Mesothelial cell of epicardium (in vitro differentiated cells): ENCODE measurements at places on chromosomes 3 and 15.

DNA sequence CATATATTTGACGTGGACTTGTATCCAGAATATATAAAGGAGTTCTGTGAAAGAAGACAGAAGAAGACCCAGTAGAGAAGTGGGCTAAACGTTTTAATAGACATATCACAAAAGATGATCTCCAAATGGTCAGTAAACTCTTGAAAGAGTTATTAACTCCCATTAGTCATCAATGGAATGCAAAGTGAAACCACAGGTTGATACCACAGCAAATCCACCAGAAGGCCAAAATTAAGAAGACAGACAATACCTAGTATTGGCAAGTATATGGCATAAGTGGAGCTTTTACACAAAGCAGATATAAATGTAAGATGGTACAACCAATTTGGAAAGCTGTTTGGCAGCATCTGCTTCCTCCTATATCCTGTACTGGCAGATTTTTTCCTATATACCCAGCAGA is 6.0 kb downstream of the SPATA16 start:
- H3K4me3 ChIP-seq, result no peak overlapping the region
- no peaks in the 10 kb centered on the region for H3K36me3 ChIP-seq
- no peaks in the 10 kb centered on the region for H3K4me1 ChIP-seq
- no peaks in the 10 kb centered on the region for H3K27me3 ChIP-seq
- DNase-seq, result no peak
- no peak overlapping the region for H3K27ac ChIP-seq

DNA sequence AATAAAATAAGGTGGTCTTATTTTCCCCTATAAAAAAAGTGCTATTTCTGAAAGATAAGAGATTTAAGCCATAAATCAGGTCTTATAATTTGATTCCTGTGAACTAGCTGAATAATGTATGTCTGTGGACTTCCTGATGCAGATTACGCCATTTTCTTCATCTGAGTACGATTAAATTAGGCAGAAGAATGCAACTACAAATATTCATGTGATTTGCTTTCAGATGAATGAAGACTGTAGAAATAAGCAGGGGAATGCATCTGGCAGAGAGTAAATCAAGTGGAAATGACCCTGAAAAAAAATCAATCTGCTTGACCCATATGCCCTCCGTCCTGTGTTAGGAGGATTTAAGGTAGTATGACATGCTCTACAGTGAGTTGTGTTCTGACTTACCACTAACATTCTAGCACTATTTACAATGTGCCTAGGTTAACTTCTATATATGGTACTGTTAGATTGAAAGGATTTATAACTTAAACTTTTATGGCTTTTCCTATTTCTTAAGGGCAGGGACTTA is 14.7 kb downstream of the BNIP2 start:
- H3K27ac ChIP-seq, result no peak overlapping the region
- H3K4me1 ChIP-seq, result no peaks in the 10 kb centered on the region
- no peaks in the 10 kb centered on the region for H3K27me3 ChIP-seq
- peaks cover 53% of the 10 kb centered on the region for H3K36me3 ChIP-seq

DNA sequence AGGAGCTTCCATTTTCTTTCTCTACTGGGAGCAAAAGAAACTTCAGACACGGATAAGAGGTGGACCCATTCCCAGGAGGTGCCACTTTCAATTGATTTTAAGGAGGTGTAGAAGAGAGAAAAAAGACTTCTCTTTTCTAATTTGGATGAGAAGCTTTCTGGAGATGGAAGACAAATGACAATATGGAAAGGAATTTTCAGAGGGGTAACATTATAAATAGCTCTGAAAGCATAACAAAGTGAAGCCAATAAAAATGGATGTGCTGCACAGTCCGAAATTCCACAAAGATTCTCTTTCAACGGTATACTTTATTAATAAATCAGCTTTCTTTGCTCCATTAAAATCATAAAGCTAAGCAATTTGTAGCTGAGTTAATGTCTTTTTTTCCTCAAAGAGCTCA is 607.2 kb upstream of the MDFIC2 start:
- H3K36me3 ChIP-seq, result peaks cover 3% of the 10 kb centered on the region
- DNase-seq, result no peak
- peak overlapping the region; percentile 85 for H3K27ac ChIP-seq
- no peaks in the 10 kb centered on the region for H3K27me3 ChIP-seq
- H3K4me1 ChIP-seq, result peaks cover 39% of the 10 kb centered on the region
- H3K4me3 ChIP-seq, result no peak overlapping the region

GRCh38 chr3:23051240-23052140 is 151.6 kb upstream of the UBE2E2 start:
- H3K4me3 ChIP-seq, result no peak overlapping the region
- H3K27me3 ChIP-seq, result no peaks in the 10 kb centered on the region
- no peak for DNase-seq
- H3K27ac ChIP-seq, result no peak overlapping the region
- peaks cover 3% of the 10 kb centered on the region for H3K36me3 ChIP-seq

GRCh38 chr3:16417945-16418739 is 95.4 kb downstream of the RFTN1 start:
- no peaks in the 10 kb centered on the region for H3K36me3 ChIP-seq
- peaks cover 7% of the 10 kb centered on the region for H3K4me1 ChIP-seq
- H3K27me3 ChIP-seq, result peaks cover 18% of the 10 kb centered on the region
- no peak for DNase-seq

DNA sequence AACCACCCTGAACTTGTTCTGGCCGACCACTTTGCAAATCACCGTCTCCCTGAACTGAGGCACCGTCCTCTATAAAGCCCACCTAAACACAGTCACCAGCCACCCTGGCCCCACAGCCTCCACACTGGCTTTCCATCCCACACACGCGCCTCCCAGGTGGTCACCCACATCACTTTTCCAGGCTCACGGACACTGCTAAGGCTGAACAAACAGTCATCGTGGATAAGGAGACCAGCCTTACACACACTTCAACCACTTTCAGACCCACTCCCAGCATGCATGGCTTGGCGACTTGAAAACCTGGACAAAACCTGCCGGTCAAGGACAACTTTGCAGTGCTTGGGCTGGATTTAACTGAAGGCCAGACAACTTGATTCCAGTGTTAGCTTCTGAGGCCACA is 8.4 kb downstream of the CHSY1 start:
- no peaks in the 10 kb centered on the region for H3K27me3 ChIP-seq
- H3K4me3 ChIP-seq, result no peak overlapping the region
- DNase-seq, result no peak
- peak overlapping the region; percentile 7 for H3K27ac ChIP-seq
- peaks cover 2% of the 10 kb centered on the region for H3K36me3 ChIP-seq

DNA sequence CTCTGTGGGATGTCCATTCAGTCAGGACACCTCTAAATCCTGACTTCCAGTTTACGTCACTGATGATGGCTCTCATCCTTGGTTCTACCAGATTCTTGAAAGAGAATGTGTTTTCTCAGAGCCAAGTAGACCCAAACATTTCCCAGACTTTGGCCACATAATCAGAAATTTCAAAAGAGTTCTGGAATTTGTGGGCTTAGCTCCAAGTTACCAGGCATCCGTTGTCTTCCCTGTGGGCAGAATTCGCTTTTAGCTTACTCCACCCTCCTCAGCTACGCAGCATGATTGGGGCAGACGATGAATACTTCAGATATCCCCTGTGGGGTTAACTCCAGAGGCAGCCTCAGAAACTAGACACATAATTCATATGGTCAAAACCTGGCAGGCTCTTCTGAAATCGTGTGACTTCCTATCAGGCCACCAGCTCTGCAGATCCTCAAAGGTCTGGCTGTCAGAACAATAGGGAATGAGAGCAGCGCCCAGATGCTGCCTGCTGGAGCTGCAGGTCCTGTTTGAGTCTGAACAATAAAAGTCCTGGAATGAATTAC is 30.6 kb downstream of the CRTC3 start:
- H3K27me3 ChIP-seq, result no peaks in the 10 kb centered on the region
- H3K36me3 ChIP-seq, result peaks cover 10% of the 10 kb centered on the region
- peak overlapping the region; percentile 95 for H3K27ac ChIP-seq
- H3K4me3 ChIP-seq, result no peak overlapping the region
- H3K4me1 ChIP-seq, result peaks cover 50% of the 10 kb centered on the region
- DNase-seq, result no peak

DNA sequence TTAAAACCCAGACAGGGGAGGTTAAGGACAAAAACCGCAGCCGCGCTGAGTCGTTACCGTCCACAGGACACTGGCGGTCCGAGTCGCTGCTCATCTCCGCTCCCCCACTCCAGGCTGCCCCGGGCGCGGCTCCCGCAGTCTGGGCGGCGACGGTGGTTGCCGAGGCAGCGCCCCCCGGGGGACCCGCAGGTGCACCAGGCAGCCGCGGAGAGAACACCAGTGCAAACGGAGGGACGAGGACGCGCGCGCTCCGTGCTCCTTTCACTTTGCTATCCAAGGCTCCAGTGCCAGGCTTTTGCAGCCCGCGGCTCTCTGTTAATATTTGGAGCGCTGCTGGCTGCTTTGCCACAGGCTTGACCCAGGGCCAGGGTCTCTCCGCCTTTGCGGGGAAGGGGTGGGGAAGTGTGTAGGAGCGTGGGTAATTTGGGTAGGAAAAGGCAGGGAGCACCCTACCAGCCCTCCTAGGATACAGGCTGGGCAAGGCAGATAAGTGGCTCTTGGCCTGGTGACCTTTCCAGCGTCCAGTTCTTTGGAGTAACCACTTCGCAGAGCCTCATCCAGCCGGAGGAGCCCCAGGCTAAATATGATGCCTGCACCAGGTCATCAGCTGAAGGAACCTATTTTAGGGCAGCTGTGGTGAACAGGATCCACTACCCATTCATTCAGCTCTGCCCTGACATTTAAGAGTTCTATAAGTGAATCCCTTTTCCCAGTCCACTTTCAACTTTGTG is at the start of gene GADL1:
Gene GADL1 (minus strand): TSS at position 141 of the 731 bp plus-strand sequence. CDS start 47 bp downstream, at position 94.
- peak; percentile 68 for DNase-seq
- no peaks in the 10 kb centered on the region for H3K36me3 ChIP-seq
- peaks cover 21% of the 10 kb centered on the region for H3K4me1 ChIP-seq
- H3K27me3 ChIP-seq, result peaks cover 34% of the 10 kb centered on the region
- peak within 1 kb of the TSS; percentile 69 for H3K4me3 ChIP-seq

DNA sequence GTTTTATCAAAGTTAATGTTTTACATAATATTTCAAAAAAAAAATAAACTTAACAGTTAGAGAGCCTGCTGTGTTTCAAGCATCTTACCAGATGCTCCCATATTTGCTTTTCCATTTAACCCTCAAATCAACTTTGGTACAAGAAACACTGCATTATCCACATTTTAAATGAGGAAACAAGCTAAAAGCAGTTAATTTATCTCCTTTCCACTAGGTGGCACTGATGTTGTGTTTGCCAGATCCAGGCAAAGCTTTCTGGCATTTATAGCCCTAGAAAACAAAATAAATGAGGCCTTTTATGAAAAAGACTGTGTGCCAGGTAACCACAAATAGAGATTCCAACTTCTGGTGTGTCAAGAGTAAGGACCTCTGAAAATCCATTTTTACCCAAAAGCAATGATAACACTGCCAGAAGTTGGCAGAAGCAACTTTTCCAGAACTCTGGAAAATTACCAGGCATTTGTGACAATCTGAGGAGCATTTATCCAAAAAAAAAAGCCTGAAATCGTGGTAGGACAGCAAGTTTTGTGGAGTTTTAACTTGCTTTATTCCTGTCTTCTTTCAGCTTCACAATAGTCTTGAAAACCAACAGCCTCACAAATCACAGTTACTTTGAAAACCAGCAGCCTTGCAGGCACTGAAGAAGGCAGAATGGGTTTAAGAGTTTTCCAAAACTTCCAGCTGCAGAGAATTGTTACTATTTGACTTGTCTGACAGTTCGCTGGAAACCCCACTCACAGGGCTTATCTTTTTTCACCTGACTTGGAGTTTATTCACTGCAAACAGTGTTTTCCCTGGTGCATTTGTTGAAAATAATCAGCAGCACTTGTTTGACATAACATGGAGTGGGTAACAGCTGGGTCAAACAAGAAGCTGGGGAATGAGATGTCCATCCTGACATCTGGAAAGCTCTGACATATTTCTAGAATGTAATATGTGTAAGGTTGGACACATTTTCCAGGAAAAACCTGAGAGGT is 9.2 kb downstream of the FAM162A start:
- H3K27ac ChIP-seq, result peak overlapping the region; percentile 60
- H3K4me3 ChIP-seq, result no peak overlapping the region
- peaks cover 23% of the 10 kb centered on the region for H3K4me1 ChIP-seq
- H3K36me3 ChIP-seq, result peaks cover 3% of the 10 kb centered on the region
- no peak for DNase-seq

DNA sequence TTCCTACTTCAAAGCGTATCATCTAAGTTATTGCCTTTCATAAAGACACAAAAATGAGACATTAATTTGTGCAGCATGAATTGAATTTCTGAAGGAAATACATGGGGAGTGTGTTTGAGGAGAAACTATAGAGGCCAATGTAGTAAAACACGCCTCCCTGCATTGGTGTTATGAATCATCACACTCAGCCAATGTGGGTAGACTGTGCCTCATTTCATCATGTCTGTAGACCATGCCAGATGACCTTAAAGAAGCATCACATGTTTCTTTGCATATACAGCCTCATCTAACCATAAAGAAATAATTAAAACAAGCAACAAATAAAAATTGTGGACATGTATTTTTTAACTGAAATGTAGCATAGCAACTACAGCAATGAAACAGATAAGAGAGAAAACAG is 486.0 kb upstream of the ADAMTS9 start:
- peaks cover 18% of the 10 kb centered on the region for H3K4me1 ChIP-seq
- no peak overlapping the region for H3K4me3 ChIP-seq
- peaks cover 10% of the 10 kb centered on the region for H3K27me3 ChIP-seq

- H3K4me1 ChIP-seq, result no peaks in the 10 kb centered on the region
- no peak overlapping the region for H3K4me3 ChIP-seq
- H3K27ac ChIP-seq, result no peak overlapping the region
- H3K27me3 ChIP-seq, result peaks cover 11% of the 10 kb centered on the region
- DNase-seq, result no peak
Measured at GRCh38 chr3:185959609-185960521, 22.1 kb upstream of the TRA2B start.

- H3K27me3 ChIP-seq, result peaks cover 50% of the 10 kb centered on the region
- DNase-seq, result no peak
- H3K4me3 ChIP-seq, result no peak overlapping the region
- H3K36me3 ChIP-seq, result no peaks in the 10 kb centered on the region
- H3K27ac ChIP-seq, result no peak overlapping the region
Measured at GRCh38 chr3:186381424-186382216, 19.6 kb upstream of the DGKG start.

DNA sequence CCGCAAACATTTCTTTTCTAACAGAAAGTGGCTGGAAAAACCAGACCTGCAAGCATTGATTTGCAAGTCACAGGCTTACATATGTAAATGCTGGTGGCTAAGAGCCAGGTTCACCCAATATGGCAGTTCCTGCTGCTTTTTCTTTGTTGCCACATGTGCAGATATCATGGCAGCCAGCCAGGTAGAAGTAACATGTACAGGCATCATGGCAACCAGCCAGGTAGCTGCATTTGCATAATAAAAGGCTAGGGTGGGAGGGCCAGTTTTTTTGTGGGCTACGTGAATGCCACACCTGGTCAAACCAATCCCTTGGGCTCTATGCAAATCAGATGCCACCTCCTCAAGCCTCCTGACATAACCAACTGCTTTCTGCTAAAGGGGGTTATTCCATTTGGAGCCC is 2.8 kb upstream of the SMCO1 start:
- no peak overlapping the region for H3K27ac ChIP-seq
- peaks cover 6% of the 10 kb centered on the region for H3K36me3 ChIP-seq
- no peak overlapping the region for H3K4me3 ChIP-seq
- no peaks in the 10 kb centered on the region for H3K4me1 ChIP-seq
- DNase-seq, result no peak

- no peak for DNase-seq
- no peak overlapping the region for H3K27ac ChIP-seq
- peaks cover 11% of the 10 kb centered on the region for H3K4me1 ChIP-seq
- H3K36me3 ChIP-seq, result no peaks in the 10 kb centered on the region
Measured at GRCh38 chr3:102002056-102002455, 152.7 kb downstream of the NFKBIZ start.
